ENCODE measurements at places on chromosomes 5 and 9. TPM values are rescaled to one million over a fixed set of nuclear protein-coding genes. Genes with fewer than 3 reads are reported as not detected.

- peak overlapping the region; percentile 20 for H3K27ac ChIP-seq
- no peak overlapping the region for H3K4me3 ChIP-seq
- peaks cover 12% of the 10 kb centered on the region for H3K4me1 ChIP-seq
- no peaks in the 10 kb centered on the region for H3K36me3 ChIP-seq
These were observed 29.0 kb downstream of the ADRB2 start for GRCh38 chr5:148855249-148856008.

DNA sequence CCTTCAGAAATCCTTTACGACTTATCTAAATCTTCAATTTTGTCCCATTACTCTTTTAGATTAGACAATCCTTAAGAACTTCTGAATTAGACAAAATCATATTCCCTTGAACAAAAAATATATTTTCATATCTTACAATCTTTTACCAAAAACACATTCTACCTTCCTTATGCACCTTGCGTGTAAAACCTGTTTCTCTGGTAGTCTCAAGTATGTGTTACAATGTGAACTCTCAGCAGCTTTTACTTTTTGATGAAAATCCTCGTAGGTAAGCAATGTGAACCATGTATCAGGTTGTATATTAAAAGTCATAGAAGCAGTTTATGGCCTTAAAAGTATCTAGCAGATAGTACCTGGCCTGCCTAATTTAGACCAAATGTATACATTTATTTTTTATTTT lies 12.7 kb downstream of the GMCL2 start:
- no peak for DNase-seq
- H3K27ac ChIP-seq, result no peak overlapping the region
- no peaks in the 10 kb centered on the region for H3K4me1 ChIP-seq
- no peaks in the 10 kb centered on the region for H3K27me3 ChIP-seq
- no peaks in the 10 kb centered on the region for H3K36me3 ChIP-seq
- H3K4me3 ChIP-seq, result no peak overlapping the region

- no peak overlapping the region for H3K27ac ChIP-seq
- H3K36me3 ChIP-seq, result no peaks in the 10 kb centered on the region
- H3K4me1 ChIP-seq, result no peaks in the 10 kb centered on the region
- DNase-seq, result no peak
- H3K27me3 ChIP-seq, result no peaks in the 10 kb centered on the region
These were observed 66.0 kb upstream of the ORM1 start for GRCh38 chr9:114256827-114257328.

GRCh38 chr9:98226516-98226915 lies 28.9 kb downstream of the TBC1D2 start:
- H3K4me1 ChIP-seq, result peaks cover 11% of the 10 kb centered on the region
- peaks cover 60% of the 10 kb centered on the region for H3K36me3 ChIP-seq
- H3K27ac ChIP-seq, result no peak overlapping the region
- DNase-seq, result no peak
- H3K4me3 ChIP-seq, result no peak overlapping the region

DNA sequence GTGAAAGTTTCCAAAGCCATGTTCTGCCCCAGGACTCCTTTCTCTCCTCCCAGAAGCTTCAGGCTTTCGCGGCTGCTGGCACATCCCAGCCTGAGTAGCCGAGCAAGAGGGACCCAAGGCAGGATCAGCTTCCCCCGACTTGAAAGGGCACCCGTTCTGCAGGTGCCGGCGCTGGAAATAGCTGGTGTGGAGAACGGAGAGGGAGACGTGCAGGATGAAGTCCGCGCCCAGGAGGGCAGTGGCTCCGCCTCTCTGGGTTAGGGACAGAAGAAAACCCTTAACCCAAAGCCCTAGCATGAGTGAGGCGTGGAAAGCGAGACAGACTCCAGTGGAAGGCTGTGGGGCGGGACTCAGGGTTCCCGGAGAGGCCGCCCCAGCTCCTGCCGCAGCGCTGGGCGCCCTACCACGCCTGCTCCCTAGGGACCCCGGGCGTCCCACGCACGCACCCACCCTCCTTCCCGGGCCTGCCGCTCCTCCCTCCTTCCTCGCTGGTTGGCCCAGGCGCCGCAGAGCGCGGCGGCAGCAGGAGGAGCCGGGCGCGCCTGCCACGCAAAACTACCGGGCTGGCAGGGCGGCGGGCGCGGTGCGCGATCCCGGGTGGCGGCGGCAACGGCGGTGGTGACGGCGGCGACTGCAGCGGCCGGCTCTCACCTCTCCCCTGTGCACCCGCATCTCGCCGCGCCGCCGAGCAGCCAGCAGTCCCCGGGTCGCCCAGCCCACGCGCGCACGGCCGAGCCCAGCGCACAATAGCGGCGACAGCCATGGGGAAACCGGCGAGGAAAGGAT lies at the start of gene SLC1A1:
Gene SLC1A1, plus strand, starts transcription at position 550 of the 786 bp plus-strand sequence. Its CDS starts 212 bp downstream, at position 762.
- peak within 1 kb of the TSS; percentile 72 for H3K4me3 ChIP-seq
- peak; percentile 87 for DNase-seq
- no peaks in the 10 kb centered on the region for H3K36me3 ChIP-seq
- H3K27me3 ChIP-seq, result no peaks in the 10 kb centered on the region
- peak within 1 kb of the TSS; percentile 65 for H3K27ac ChIP-seq

DNA sequence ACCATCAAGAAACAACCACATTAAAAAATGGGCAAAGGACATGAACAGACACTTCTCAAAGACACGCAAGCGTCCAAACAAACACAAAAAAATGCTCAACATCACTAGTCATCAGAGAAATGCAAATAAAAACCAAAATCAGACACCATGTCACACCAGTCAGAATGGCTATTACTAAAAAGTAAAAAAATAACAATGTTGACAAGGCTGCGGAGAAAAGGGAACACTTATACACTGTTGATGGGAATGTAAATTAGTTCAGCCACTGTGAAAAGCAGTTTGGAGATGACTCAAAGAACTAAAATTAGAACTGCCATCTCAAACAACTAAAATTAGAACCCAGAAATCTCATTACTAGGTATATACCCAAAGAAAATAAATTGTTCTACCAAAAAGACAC lies 80.4 kb downstream of the CAAP1 start:
- no peak overlapping the region for H3K27ac ChIP-seq
- no peaks in the 10 kb centered on the region for H3K27me3 ChIP-seq
- H3K36me3 ChIP-seq, result no peaks in the 10 kb centered on the region

DNA sequence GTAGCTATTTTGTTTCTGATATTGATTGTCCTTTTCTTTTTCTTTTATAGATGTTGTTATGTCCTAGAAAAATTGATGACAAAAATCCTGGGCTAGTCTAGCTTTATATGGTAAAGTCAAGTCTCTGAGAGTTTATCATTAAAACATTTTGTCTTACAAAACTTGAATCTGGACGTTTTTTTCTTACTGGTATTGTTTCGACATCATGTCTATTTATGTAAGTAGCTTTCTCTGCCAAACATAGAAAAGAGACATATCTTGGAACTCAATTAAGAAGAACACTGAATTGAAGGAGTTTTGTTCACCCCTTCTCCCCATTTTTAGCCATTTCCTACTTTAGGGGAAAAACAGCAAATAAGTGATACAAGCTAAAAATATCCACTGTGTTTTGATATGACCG lies 151.5 kb downstream of the ISOC1 start:
- no peaks in the 10 kb centered on the region for H3K36me3 ChIP-seq
- no peak for DNase-seq
- no peaks in the 10 kb centered on the region for H3K27me3 ChIP-seq
- H3K4me1 ChIP-seq, result no peaks in the 10 kb centered on the region
- no peak overlapping the region for H3K4me3 ChIP-seq

DNA sequence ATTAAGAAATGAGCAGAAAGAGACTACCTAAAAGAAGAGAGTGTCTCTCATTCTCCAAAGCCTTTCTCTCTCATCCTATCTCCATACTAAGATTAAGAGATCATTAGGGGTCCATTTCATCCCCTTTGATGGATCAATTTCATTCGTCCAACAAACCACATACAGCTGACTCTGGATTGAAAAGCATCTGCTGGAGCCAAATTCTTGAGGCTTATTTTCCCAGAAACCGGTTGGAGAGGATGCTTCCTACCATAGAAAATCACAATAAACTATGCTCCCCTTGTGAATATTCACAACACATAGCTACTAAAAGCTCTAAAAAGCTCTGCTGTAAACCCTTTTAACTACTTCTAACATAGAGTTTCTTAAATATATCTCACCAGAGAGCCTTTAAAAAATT lies 755.0 kb upstream of the ZNF608 start:
- H3K27ac ChIP-seq, result no peak overlapping the region
- no peaks in the 10 kb centered on the region for H3K36me3 ChIP-seq
- DNase-seq, result no peak
- no peak overlapping the region for H3K4me3 ChIP-seq

The CBY3 gene
- not detected for total RNA-seq

The FOXI1 gene
- total RNA-seq, result not detected

The MEF2C gene
- 51.4 TPM for total RNA-seq

The MLANA gene
- total RNA-seq, result not detected

The CYSRT1 gene
- total RNA-seq, result 0.41 TPM

The CAMK2A gene
- 1.5 TPM for total RNA-seq

The LPAR1 gene
- 18.2 TPM for total RNA-seq

The RXFP3 gene
- total RNA-seq, result not detected
